ENCODE measurements at places on chromosomes 13 and 19.

- peak; percentile 79 for DNase-seq
Measured at GRCh38 chr19:54430306-54431254, 15.3 kb downstream of the TTYH1 start.

GRCh38 chr13:110546378-110546777, 15.1 kb downstream of the RAB20 start:
- no peak for DNase-seq

GRCh38 chr13:74978591-74978990, 503.4 kb downstream of the TBC1D4 start:
- DNase-seq: peak; percentile 41

DNA sequence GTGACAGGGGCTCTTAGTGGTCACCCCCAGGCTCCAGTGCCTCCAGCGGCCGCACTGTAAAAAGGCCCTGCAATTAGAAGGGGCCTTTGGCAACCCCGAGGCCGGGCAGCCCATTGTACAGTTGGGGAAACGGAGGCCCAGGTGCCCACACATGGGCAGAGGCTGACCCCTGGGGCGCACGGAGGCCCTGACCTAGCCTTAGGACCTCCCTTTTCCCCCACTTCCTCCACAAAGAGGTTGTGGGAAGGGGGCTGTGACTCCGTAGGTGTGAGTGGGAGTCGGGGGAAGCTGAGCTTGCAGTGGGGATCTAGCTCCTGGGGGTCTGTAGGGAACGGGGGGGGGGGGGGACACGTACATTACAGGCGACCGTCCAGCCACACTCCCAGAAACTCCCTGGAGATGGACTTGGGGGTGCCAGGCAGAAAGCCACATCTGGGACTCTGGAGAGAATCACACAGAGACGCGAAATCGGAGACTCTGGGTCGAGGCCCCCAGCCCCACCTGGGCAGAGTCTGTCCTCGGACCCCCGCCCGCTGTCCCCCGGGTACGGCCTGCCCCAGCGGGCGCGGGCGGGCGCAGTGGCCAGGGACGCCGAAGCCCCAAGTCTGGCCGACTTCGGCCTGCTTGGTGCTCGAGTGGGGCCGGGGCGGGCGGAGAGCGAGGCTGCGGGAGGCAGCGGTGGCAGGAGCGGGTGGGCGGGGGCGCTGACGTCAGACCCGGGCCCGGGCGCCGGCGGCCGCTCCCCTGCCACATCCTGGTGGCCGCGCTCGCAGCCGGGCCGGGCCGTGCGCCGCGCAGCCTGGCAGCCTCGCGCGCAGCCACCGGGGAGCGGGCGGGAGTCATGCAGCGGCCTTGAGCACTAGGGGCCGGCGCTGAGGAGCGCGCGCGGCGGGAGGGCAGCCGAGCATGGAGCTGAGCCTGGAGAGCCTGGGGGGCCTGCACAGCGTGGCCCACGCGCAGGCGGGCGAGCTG, at the start of gene ONECUT3:
TSS of gene ONECUT3 (plus strand) at position 750 of the 972 bp plus-strand sequence. CDS start at position 907, 157 bp downstream.
- DNase-seq: no peak
